ENCODE measurements at places on chromosomes 12 and 14.

DNA sequence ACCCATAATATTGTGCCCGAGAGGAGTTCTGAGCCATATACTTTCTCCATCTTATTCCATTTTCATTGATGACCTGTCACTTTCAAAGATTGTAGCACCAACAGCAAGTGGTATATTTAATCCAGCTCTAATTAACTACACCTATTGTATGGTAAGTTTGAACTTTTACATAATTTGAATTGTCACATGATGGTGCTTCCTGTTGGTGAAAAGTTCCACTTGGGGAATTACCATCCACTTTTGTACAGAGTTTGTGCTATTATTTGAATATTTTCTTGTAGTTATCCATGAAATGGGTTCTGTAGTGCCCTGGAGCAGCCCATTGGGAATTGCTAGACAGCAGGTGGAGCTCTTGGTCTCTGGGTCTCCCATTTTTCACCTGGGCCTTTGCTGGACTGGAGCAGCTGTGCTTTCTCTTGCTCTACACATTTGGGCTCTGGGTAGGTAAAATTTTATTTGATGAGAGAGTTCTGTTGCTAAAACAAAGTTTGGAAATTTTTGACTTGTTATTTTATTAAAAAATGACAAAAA lies 3.0 kb downstream of the SMCO3 start:
- no peak overlapping the region for H3K4me3 ChIP-seq
- DNase-seq, result peak; percentile 47
- no peaks in the 10 kb centered on the region for H3K36me3 ChIP-seq
- H3K27ac ChIP-seq, result no peak overlapping the region

DNA sequence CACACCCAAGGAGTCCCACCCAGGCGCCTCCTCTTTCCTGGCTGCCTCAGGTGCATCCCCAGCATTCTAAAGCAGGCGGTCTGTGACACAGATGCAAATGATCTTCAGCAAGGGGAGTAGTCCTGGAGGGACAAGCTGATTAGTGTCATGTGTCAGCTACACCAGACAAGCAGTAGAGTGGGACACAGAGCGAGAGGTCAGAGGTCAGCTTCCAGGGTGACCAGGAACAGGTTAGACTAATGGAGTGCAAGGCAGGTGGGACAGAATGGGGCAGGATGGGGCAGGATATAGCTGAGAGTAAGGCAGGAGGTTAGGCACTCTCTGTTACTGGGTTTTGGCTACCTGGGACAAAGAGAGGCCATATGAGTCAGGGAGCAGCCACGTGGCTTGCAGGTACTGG lies 534.0 kb downstream of the FUT8 start:
- no peaks in the 10 kb centered on the region for H3K27me3 ChIP-seq
- DNase-seq, result no peak
- H3K27ac ChIP-seq, result no peak overlapping the region
- H3K36me3 ChIP-seq, result peaks cover 1% of the 10 kb centered on the region
- peaks cover 2% of the 10 kb centered on the region for H3K4me1 ChIP-seq

DNA sequence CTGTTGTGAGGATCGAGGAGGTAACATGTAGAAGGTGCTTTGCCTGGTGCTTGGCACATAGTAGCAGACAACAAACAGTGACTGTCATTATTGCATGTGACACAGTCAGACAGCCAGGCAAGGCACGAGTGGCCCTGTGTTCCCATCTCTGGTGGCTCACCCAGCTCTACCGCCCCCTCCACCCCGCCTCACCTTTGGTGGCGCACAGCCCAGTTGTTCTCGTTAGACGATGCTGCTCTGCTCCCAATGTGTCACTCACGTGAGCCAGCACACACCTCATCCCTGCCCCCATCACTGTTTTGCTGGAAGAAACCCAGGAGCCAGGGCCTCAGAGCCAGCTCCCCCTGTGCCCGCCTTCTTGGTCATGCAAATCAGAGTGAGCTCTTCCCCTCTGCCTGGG lies 113.3 kb downstream of the CALM1 start:
- no peaks in the 10 kb centered on the region for H3K36me3 ChIP-seq
- peaks cover 3% of the 10 kb centered on the region for H3K4me1 ChIP-seq
- peak; percentile 63 for DNase-seq
- H3K4me3 ChIP-seq, result no peak overlapping the region

- H3K27me3 ChIP-seq, result no peaks in the 10 kb centered on the region
- no peaks in the 10 kb centered on the region for H3K4me1 ChIP-seq
- no peaks in the 10 kb centered on the region for H3K36me3 ChIP-seq
- DNase-seq, result no peak
- H3K27ac ChIP-seq, result no peak overlapping the region
- H3K4me3 ChIP-seq, result no peak overlapping the region
Measured at GRCh38 chr14:70893062-70893845, 14.0 kb upstream of the PCNX1 start.

- H3K4me3 ChIP-seq, result no peak overlapping the region
- no peaks in the 10 kb centered on the region for H3K36me3 ChIP-seq
- no peaks in the 10 kb centered on the region for H3K4me1 ChIP-seq
- no peak for DNase-seq
- no peak overlapping the region for H3K27ac ChIP-seq
Measured at GRCh38 chr12:22312336-22312735, 22.2 kb downstream of the ST8SIA1 start.

DNA sequence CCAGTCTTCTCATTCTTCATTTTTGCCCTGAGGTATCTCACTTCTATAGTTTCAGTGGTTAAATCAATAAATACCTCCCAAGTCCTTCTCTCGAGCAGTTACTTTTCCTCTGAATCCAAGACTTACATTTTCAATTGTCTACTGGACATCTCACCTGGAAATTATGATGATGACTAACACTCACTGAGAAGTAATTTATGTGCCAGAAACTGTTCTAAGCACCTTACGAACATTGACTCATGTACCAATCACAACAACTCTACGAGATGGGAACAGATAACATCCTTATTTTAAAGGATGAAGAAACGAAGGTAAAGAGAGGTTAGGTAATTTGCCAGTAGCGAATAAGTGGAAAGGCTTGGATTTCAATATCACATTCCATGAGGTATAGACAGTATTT lies 94.1 kb downstream of the EML5 start:
- H3K36me3 ChIP-seq, result no peaks in the 10 kb centered on the region
- DNase-seq, result no peak
- no peaks in the 10 kb centered on the region for H3K4me1 ChIP-seq
- no peaks in the 10 kb centered on the region for H3K27me3 ChIP-seq
- no peak overlapping the region for H3K27ac ChIP-seq

- no peak for DNase-seq
- peaks cover 18% of the 10 kb centered on the region for H3K36me3 ChIP-seq
- H3K4me1 ChIP-seq, result no peaks in the 10 kb centered on the region
Measured at GRCh38 chr14:89184952-89185351, 232.1 kb downstream of the FOXN3 start.
